ENCODE measurements at places on chromosomes 11 and 22. TPM values are rescaled to one million over a fixed set of nuclear protein-coding genes. Genes with fewer than 3 reads are reported as not detected.

Gene FXYD2
- total RNA-seq = not detected

Gene OR5A1
- total RNA-seq = not detected

Gene OR8G1
- total RNA-seq = not detected

Gene SMTNL1
- not detected for total RNA-seq

Gene OR10D3
- total RNA-seq = not detected

Gene NXF1
- 12.1 TPM for total RNA-seq

Gene C1QTNF4
- 0.08 TPM for total RNA-seq

Gene MISFA
- total RNA-seq = 1.8 TPM

Gene MMP10
- total RNA-seq = 0.35 TPM

Gene FOXR1
- not detected for total RNA-seq

Gene GDPD4
- not detected for total RNA-seq

Gene SSH3
- 8.1 TPM for total RNA-seq

Gene TENM4
- total RNA-seq = 12.6 TPM

Gene IL17REL
- not detected for total RNA-seq

Gene KIAA1671
- 17.3 TPM for total RNA-seq

Gene PIM3
- 21.4 TPM for total RNA-seq

Gene RNF215
- 18.3 TPM for total RNA-seq

Gene CRYBA4
- total RNA-seq = not detected

Gene LRRC32
- total RNA-seq = 65.6 TPM

Gene PRR33
- not detected for total RNA-seq

Gene MRPL21
- 82.8 TPM for total RNA-seq

Gene SUSD2
- 1.2 TPM for total RNA-seq

Gene FBLN1
- 838 TPM for total RNA-seq

Gene GP1BB
- not detected for total RNA-seq

Gene VWCE
- total RNA-seq = 3.3 TPM

Gene NXPE1
- not detected for total RNA-seq

Gene GAL3ST3
- 0.38 TPM for total RNA-seq

Gene POTEH
- total RNA-seq = not detected

Gene OR6A2
- 0.15 TPM for total RNA-seq

Gene ACRV1
- not detected for total RNA-seq

Gene OR52R1
- not detected for total RNA-seq

Gene CACNA1I
- total RNA-seq = under 0.01 TPM

Gene CFAP300
- total RNA-seq = 5.5 TPM

Gene TREH
- total RNA-seq = 0.08 TPM

Gene OR52N5
- not detected for total RNA-seq

Gene KCNC1
- total RNA-seq = not detected

Gene PLEKHA7
- not detected for total RNA-seq

Gene IGLL1
- total RNA-seq = not detected

Gene OR8J3
- total RNA-seq = not detected

Gene OR52I1
- not detected for total RNA-seq

Gene SHANK3
- total RNA-seq = 0.30 TPM

All from smooth muscle cell of the coronary artery (primary cell).